Smooth muscle cell of the coronary artery (primary cell): ENCODE measurements at places on chromosomes 12 and 14. TPM values are rescaled to one million over a fixed set of nuclear protein-coding genes. Genes with fewer than 3 reads are reported as not detected.

The SPTB gene
- 0.15 TPM in 1 of 2 replicates, not detected in the other for total RNA-seq

The POLE2 gene
- 4.9 and 5.3 TPM in 2 replicates for total RNA-seq

The GNB3 gene
- 1.7 and 1.8 TPM in 2 replicates for total RNA-seq

The EML5 gene
- 0.70 TPM in 1 of 2 replicates, not detected in the other for total RNA-seq

The PARP11 gene
- total RNA-seq = 2.1 and 2.3 TPM in 2 replicates
